ENCODE measurements at places on chromosomes 5 and 9. TPM values are rescaled to one million over a fixed set of nuclear protein-coding genes. Genes with fewer than 3 reads are reported as not detected.

DNA sequence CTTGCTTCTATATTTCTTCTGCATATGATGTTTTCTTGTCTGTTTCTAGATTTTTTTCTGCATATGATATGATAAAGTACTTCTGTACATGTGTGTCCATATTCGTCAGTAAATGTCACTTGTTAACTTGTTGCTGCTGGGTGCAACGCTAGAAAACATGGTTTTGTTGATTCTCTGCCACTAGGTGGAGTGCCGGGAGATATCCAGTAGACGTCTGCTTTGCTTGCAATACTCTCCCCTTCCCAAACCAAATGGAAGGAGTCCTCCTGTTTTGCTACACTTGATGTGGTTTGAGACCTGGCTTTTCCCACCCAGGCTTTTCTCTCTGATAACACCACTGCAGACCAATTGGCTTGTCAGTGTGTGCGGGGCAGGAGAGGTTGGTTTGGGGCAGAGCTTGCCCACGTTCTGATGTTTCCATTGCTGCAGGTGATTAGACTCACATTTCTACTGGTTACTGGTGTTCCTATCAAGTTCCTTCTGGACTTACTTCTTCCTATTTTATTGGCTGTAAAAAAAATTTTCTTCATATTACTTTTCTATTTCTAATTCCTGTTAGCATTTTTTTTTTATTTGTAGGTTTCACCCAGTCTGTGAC, 900.0 kb upstream of the CDH10 start:
- no peak for DNase-seq

DNA sequence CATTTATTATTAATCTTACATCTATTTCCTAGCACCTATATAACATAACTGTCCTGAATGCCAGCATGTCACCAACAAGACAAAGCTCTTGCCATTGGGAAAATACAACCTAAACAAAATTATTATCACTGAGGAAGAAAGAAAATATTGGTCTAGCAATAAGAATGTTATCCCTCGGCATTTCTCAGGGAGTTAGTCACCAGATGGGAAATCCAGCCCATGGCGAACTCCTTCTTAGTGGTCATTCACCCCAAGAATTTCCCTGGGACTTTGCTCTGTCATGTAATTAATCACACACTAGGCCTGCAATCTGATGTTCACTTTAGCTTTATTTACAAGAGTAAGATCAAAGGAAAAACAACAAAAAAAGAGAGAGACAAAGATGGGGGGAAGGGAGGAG, 56.1 kb upstream of the TAS2R1 start:
- DNase-seq: no peak

GRCh38 chr5:144100702-144101101, 69.8 kb downstream of the YIPF5 start:
- DNase-seq: no peak

DNA sequence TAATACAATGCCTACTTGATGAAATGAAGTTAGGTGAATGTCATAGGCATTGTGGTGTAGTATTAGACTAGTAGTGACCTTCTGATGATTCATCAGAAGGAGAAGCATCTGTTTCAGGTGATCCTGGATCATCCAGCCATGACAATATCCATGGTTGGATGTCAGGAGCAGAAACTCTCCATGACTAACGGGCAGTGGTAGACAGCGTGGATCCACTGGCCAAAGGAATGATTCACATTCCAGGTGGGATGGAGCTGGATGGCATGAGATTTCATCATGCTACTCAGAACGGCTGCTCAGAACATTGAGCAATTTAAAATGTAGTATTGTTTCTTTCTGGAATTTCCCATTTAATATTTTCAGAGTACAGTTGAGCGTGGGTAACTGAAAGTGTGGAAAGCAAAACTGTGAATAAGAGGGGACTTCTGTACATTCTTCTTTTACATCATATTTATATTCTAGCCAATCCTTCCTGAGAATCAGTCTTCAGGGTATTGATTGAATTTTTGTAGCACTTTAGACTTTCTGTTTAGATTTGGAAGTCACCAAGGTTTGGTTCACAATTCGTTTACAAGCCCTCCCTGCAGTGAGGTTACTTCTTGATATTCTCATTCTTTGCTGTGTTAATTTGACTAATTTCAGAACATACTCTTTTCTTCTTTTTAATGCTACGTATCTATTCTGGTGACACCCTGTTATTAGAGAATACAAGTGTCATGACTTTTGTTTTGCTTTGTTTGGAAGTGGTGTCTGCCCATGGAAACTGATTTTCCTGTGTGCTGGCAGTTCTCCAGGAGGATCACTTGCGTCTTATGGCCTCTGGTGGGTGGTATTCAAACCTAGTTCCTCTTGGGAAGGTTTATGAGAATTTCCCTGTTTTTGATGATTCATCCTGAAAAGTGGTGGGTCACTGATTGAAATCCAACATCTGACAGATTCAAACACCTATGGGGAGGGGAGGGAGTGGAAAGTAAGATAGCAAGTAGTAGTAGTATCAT, 12.2 kb upstream of the CLINT1 start:
- DNase-seq: no peak

DNA sequence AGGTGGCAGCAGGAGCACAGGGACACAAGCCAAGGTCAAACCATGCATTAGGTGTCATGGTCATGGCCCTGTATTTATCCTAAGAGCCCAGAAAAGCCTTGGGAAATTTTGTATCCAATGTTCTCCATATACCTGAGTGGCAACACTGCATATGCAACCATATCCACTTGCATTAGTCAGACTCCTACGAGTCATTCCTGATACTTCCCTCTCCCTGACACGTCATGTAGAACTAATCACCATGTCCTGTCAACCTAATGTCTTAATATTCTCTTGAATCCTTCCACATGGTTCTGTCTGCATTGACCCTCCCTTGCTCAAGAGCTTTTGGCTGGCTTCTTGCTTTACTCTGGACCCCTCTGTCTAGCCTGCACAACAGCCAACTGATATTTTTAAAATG, 9.4 kb downstream of the SCGB3A2 start:
- no peak for DNase-seq

Gene PCDHA13
- total RNA-seq: not detected

DNA sequence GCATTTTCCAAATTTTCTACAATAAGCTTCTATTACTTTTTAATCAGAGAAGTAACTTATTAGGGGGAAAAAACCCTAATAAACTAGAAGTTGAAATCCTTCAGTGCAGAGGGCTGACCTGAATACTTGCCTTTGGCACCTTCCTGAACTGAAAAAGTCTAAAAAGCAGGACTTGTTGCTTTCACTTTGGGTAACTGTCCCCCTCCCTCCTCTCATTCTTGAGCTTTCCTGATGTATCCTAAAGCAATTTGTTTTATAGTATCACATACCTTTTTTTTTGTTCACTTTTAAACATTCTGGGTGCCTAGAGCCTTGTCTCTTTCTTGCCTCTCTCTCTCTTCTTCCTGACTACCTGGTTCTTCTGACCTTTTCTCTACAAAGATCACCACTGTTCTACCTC, 64.0 kb upstream of the ERBIN start:
- DNase-seq: no peak

Gene ADAMTS13
- total RNA-seq: 2.8 TPM

- DNase-seq: peak; percentile 94
Observed at GRCh38 chr5:177478711-177479646, 5.5 kb upstream of the DBN1 start.

GRCh38 chr9:127735530-127736185, 564 bp upstream of the TOR2A start:
- DNase-seq: no peak

- DNase-seq: no peak
Observed at GRCh38 chr5:171029401-171029800, 167.6 kb downstream of the RANBP17 start.

- DNase-seq: no peak
Observed at GRCh38 chr5:4730279-4730678, 409.9 kb upstream of the ADAMTS16 start.

- DNase-seq: no peak
Observed at GRCh38 chr9:109989296-109989695, 209.3 kb downstream of the PALM2AKAP2 start.

Gene PIGO
- 8.2 TPM for total RNA-seq

DNA sequence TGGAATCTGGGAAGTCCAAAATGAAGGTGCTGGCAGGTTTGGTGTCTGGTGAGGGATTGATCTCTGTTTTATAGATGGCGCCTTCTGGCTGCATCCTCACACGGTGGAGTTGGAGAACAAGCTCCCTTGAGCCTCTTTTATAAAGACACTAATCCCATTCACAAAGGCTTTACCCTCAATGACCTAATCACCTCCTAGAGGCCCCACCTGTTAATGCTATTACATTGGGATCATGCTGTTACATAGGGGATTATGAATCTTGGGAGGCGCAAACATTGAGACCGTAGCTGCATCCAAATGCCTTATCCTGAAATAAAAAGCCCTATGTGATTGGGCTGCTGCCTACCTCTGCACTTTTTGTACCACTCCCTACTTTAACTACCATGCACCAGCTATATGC, 197.1 kb upstream of the HMHB1 start:
- no peak for DNase-seq

Gene CTXN3
- not detected for total RNA-seq

Gene KCNN2
- 8.0 TPM for total RNA-seq

GRCh38 chr5:86986837-86987236, 280.8 kb upstream of the RASA1 start:
- DNase-seq: no peak

DNA sequence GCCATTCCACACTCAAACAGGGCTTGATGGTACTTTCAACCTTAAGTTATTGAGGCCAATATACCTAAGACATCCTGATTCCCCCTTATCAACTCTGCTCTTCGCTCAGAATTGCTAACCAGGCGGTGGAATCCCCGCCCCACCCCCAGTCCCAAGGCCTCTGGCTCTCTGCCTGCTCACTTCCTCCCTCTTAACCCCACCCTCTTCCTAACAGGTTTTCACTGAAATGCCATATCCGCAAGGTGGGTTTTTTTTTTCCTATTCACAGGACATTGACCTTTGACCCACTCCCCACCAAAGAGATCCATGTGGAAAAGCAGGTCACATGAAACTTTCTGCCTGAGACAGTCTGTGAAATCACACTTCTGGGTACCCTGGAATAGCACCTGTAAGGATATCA, 66.6 kb upstream of the IFNK start:
- DNase-seq: peak; percentile 40

Gene LEAP2
- total RNA-seq: 1.0 TPM

GRCh38 chr5:173758676-173759075, 129.5 kb upstream of the CPEB4 start:
- DNase-seq: no peak

Gene COL27A1
- 8.0 TPM for total RNA-seq

GRCh38 chr5:180557217-180557809, 34.0 kb downstream of the SCGB3A1 start:
- no peak for DNase-seq

- DNase-seq: no peak
Observed at GRCh38 chr9:211557-211956, 3.1 kb upstream of the DOCK8 start.

GRCh38 chr5:89728750-89729149, 680.8 kb downstream of the CETN3 start:
- DNase-seq: peak; percentile 44

Gene ANKRD31
- 0.08 TPM for total RNA-seq

Gene TXNDC8
- total RNA-seq: not detected

Measured in Right ventricle myocardium superior (tissue), 1 donor.